ENCODE measurements at places on chromosomes 1 and 21.

GRCh38 chr1:33286451-33287185 lies 30.3 kb downstream of the ZNF362 start:
- no peak for DNase-seq

DNA sequence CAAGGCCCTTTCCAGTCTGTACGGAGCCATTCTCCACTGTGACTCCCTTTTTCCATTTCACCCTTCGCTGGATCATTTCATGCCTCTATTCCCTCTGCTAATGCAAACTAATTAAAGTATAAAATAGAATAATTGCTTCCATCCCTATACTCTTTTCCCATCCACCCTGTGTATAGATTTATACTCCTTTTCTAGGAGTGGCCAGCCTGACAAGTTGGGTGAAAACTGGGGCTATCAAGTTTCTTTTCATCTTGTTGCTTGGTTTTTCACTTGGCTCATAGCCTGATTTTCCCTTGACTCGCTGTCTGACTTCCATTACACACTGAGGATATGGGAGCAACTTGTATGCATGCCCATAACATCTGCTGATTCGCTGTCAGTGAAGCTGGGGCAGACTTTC lies 107.0 kb downstream of the PLXNA2 start:
- DNase-seq: no peak

DNA sequence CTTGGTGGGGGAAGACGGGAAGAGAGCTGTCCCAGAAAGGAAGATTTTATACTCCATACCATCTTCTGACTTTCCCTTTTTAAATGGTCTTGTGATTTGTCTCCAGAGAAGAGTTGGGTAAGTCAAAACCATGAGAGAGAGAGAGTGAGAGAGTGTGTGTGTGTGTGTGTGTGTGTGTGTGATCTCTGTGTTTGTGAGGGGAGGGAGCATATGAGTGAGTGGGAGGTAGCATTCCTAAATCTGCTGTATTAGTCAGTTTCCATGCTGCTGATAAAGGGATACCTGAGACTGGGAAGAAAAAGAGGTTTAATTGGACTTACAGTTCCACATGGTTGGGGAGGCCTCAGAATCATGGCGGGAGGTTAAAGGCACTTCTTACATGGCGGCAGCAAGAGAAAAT lies 102.0 kb upstream of the VANGL1 start:
- DNase-seq: no peak

DNA sequence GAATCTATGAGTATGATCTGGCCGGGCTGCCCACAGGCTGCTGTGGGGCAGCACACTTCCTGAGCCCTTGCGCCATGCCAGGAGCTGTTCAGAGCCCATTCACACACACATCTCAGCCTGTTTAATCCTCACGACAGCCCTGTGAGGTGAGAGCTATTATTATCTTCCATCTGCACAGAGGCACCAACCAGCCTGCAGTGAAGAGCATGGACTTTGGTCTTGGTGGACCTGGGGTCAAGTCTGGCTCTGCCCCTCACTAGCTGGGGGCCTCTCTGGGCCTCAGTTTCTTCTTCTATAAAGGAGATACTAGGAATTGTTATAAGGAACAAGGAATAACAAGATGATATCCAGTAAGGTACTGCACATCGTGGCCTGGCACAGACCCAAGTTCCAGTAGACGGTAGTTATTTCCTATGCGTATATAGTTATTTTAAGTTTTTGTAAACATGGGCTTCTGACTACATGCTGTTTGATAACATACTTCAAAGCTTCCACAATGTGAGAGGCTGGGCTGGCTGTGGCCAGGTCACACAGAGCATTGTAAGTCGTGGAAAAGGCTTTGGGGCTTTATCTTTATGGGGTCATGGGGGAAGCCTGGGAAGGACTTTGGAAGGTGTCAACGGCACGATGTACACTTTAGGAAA lies 3.4 kb upstream of the PADI2 start:
- DNase-seq: no peak

DNA sequence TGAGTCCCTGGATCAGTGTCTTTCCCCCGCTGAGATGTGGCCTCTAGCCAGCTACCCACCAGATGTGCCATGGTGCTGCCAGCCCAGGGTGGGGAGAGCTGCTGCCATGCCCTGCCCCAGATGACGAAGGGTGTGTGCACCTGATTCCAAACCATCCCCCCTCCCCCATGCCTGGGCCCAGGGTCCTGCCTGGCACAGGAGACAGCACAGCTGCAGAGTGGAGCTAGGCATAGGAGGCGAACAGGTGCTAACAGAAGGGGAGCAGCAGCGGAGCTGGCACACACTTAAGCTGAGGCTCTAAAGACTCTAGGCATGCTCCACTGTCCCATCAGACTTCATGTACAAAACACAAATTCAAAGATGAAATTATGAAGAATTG lies 9.0 kb upstream of the LDLRAP1 start:
- DNase-seq: no peak

DNA sequence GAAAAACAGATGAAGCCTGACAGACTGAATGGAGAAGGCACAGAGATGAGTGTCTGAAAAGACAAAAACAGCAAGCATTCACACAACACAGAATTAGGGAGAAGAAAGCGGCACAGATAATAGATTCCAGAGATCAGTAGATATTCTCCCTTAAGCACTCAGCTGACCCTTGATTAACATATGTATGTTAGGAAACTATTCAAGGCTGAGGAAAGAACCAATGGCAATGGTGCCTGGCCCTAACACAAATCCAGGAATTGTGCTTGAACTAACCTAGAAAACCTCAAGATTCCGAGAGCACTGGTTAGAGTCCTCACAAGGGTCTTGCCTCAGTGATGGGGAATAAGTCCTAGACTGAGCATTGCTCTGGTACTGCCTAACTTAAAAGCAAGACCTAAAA lies 30.9 kb downstream of the KCNT2 start:
- no peak for DNase-seq

DNA sequence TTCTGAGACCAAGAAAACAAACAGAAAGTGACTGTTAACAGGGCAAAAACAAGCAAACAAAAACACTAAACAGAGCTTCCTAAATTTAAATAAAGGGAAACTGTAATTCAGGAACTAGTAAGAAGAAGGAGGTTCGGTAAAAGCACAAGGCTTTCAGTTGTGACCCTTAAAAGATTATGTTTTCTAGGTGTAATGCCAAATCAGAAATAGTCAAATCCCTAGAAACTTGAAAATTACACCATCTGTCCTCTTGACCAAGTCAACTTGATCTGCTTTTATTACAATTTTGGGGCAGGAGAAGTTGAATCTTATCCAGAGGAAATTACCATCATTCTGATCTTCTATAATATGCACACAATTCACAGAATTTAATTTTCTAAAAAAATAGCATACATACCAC lies 754.0 kb upstream of the ADGRL4 start:
- no peak for DNase-seq

DNA sequence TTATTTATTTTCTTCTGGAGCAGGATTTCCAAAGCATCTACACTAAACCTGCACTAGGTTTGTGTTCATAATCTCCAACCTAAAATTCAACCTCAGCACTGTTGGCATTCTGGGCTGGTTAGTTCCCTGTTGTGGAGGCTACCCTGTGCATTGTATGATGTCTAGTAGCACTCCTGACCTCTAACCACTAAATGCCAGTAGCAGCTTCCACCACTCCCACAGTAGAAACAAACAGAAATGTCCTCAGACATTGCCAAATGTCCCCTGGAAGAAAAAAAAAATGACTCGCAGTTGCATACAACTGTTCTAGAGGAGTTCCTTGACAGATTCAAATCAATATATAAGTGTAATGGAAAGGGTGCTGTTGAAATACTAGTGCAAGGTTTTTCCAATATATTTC lies 18.9 kb downstream of the GRIK1 start:
- DNase-seq: no peak

- DNase-seq: no peak
Measured at GRCh38 chr1:56152635-56153034, 426.7 kb downstream of the PLPP3 start.

DNA sequence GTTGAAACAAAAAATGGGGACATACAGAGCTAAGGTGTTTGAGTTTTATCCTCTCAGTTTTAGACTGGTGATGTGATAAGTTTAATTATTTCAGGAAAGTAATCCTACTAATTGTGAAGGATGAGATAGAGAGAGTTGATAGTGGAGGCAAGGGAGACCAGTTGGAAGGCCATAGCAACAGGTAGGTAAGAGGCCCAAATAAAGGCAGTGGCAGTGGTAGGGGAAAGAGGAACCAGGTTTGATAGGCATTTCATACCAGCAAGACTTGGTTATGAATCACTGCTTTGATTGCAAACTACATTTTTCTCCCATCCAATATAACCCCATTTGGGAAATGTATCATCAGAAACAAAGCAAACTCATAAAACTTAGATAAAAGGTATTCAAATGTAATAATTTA lies 63.1 kb upstream of the SH3GLB1 start:
- DNase-seq: no peak

DNA sequence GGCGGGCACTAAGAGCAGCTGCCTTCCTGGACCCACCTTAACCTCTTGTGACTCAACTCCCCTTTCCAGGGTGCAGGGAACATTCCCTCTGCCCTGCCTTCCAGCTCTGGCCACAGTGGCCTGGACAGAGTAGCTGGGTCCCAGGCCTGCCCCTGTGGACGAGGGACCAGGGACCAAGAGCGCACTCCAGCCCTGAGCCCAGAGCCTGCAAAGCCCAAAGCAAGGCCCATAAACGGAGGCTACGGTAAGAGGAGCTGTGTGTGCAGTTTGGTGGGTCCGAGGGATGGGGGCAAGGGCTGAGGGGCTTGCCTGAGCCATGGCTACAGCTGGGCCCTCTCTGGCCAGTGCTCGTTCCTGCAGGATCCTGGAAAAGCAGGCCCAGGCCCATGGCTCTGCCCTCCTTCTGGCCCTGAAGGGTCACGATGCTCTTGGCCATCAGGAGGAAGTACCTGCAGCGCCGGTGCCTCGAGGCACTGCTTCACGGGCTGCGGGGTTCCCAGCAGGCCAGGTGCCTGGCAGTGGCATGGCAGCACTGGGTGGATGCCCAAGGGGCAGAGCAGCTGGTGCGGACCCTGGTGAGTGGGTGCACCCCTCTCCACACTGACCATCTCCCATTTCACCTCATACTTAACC lies 17.8 kb downstream of the MTHFR start:
- DNase-seq: no peak

GRCh38 chr21:34935452-34935851 lies 113.7 kb downstream of the RUNX1 start:
- peak; percentile 56 for DNase-seq

GRCh38 chr1:162380061-162380846 lies 1.3 kb upstream of the C1orf226 start:
- DNase-seq: no peak

DNA sequence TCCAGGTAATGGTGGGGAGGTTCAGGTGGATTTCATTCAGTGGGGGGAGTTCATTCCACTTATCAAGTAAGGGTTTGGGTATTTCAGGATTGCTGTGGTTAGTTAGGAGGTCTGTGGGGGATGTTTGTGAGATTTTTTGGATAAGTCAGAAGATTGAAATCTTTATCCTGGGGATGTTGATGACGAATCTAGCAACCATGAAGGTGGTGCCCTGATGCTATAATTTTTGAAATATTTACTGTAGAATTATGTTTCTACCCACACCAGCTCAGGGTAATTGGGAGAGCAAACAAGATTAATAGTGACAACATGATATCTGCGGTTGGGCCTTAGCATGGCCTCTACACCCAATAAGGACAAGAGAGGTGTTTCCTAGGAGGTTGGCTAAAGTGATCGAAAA lies 28.3 kb downstream of the SUCO start:
- no peak for DNase-seq

GRCh38 chr1:185632659-185633423 lies 101.3 kb upstream of the HMCN1 start:
- DNase-seq: no peak

DNA sequence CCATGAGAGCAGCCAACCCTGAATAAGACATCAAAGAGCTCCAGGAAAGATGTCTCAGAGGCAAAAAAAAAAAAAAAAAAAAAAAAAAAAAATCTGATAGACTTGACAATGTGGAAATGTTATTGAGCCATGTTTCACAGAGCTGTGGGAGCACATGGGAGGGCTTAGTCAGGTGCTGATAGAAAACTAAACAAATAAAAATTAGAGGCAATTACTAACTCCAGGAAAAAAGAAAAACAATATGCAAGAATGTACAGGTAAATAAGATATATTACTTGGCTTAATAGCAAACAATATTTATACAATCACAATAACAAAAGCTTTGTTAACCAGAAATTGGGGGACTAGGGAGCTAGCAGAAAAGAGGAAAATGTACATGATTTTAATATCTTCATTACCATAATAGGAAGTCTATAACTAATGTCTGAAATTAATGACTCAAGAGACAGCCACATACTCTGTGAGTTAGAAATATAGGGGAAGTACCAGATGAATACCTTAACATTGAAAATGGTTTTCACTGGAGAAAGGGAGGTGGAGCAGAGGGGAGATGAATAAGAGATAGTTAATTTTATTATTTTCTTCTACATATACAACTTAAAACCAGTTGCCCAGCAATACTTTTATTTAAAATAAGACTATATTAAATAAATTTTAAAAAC lies 16.9 kb upstream of the RGS16 start:
- DNase-seq: no peak

DNA sequence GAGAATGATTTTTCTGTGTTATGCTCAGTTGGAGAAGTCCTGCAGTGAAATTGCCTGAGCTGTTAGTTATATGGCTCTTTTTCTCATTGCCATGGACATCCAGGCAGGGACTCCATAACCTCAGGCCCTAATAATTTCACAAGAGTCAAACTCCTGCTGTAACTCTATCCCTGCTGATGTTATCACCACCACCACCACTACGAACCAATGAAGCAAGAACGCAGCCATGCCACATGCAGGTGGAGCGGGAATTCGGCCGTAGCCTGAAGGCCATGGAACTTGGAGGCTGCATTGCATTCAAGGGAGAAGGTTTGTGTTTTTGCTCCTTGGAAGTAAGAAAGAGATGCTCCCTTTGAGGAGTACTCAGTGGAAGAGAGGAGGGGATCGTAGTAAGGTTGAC lies 16.8 kb upstream of the DLGAP3 start:
- DNase-seq: no peak

- DNase-seq: no peak
Measured at GRCh38 chr1:114135786-114136185, 17.9 kb downstream of the SYT6 start.

GRCh38 chr1:223739366-223740037 lies 27.2 kb downstream of the CAPN2 start:
- DNase-seq: no peak

GRCh38 chr1:225182716-225183115 lies 245.1 kb downstream of the LBR start:
- DNase-seq: no peak

- DNase-seq: no peak
Measured at GRCh38 chr1:198934426-198934825, 295.6 kb downstream of the PTPRC start.

GRCh38 chr1:30738040-30738714 lies 14.8 kb upstream of the MATN1 start:
- DNase-seq: no peak

DNA sequence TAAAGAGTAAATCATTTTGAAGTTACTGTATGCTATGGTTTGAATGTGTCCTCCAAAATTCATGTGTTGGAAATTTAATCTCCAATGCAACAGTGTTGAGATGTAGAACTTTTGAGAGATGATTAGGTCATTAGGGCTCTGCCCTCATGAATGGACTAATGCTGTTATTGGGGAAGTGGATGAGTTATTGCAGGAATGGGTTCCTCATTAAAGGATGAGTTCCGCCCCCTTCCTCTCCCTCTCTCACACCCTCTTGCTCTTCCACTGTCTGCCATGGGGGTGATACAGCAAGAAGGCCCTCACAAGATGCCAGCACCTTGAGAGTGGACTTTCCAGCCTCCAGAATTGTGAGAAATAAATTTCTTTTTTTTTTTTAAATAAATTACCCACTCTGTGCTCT lies 97.6 kb downstream of the ATP1A1 start:
- DNase-seq: no peak

GRCh38 chr1:174660476-174660875 lies 212.7 kb downstream of the GPR52 start:
- DNase-seq: no peak

GRCh38 chr1:161133220-161133740 lies 813 bp upstream of the DEDD start:
- DNase-seq: no peak

Measured in CD4-positive, alpha-beta T cell treated with Interleukin-15 for 4 hours (primary cell).